ENCODE measurements at places on chromosomes 5 and 9. TPM values are rescaled to one million over a fixed set of nuclear protein-coding genes. Genes with fewer than 3 reads are reported as not detected.

- H3K36me3 ChIP-seq, result peaks cover 3% of the 10 kb centered on the region
- peaks cover 4% of the 10 kb centered on the region for H3K4me1 ChIP-seq
- no peak overlapping the region for H3K4me3 ChIP-seq
- H3K27me3 ChIP-seq, result no peaks in the 10 kb centered on the region
- peak overlapping the region; percentile 29 for H3K27ac ChIP-seq
- DNase-seq, result no peak
Measured at GRCh38 chr9:112831281-112831851, 59.3 kb downstream of the SLC46A2 start.

The ARSI gene
- 1.4 TPM for total RNA-seq

The SPATA31E1 gene
- total RNA-seq, result not detected

DNA sequence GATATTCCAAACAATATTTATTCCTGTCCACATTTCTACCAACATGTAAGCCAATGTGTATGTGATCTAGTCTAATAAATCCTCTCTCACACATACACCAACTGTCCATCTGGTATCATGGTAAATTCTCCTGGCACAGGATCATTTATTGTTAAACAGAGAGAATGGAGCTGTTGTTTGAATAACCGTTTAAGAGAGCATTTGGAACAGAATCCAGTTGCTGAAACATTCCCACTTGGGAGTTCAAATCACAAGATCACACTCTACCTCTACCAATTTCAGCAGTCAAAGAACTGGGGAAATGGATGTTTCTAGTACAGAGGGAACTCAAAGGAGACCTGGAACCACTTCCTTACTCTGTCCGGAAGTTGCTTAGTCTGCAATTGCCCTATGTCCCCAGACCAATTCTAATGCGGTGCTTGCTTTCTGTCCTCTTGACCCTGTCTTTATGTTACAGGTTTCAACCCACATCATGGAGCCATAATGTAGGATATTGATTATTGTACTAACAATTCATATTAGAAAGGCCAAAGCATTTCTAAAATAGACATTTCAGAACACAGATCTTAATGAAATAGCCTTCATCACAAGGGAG lies 488.4 kb downstream of the SEMA5A start:
- H3K27ac ChIP-seq, result no peak overlapping the region
- peaks cover 6% of the 10 kb centered on the region for H3K4me1 ChIP-seq
- H3K36me3 ChIP-seq, result peaks cover 21% of the 10 kb centered on the region

DNA sequence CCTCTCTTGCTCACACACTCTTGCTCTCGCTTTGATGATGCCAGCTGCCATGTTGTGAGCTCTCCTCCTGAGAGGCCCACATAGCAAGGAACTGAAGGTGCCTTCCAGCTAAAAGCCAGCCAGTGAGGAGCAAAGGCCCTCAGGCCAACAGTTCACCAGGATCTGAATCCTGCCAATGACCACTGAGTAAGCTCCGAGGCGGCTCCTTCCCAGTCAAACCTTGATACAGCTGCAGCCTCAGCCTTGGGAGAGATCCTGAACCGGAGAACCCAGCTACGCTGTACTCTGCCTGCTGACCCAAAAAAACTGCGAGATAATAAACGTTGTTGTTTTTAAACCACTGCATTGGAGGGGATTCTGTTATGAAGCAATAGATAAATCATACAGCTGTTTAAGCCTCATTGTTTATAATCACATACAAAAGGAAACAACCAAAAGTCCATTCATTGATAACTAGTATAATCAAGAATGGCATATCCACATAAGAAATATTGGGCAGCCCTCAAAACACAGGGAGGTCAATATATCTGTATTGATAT lies 49.0 kb upstream of the IFNK start:
- H3K27me3 ChIP-seq, result no peaks in the 10 kb centered on the region
- H3K27ac ChIP-seq, result no peak overlapping the region
- no peak for DNase-seq
- no peak overlapping the region for H3K4me3 ChIP-seq
- H3K4me1 ChIP-seq, result peaks cover 42% of the 10 kb centered on the region

The MRRF gene
- total RNA-seq, result 51.4 TPM

GRCh38 chr5:69449511-69449910 lies 34.6 kb downstream of the MARVELD2 start:
- no peak overlapping the region for H3K4me3 ChIP-seq
- DNase-seq, result no peak
- no peaks in the 10 kb centered on the region for H3K36me3 ChIP-seq
- H3K4me1 ChIP-seq, result no peaks in the 10 kb centered on the region

The GRIN3A gene
- total RNA-seq, result 5.3 TPM

DNA sequence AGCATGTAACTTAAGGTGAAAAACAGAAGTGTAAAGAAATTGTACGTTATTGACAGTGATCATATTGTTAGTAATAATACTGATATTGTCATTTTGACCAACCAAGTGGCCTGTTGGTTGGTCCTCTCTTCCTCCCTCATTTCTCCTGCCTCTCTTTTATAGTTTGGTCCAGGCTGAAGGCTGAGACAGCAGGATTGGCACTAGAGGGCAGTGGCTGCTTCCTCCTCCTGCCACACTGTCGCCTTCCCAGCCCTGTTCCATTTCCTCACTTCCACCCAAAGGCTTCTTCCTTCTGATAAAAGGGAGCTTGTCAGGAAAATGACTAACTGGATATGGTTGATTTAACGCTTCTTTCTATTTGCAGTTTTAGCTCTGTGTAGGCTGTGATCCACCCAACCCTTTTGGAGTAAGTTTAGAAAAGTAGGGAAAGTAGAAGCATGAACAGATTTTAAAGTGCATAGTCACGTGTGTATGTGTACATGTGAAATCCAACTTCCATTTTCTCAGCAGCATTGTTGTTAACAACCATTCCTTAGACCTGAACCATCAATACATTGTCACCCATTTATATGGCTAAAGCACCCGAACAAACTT lies 35.6 kb downstream of the PTCD2 start:
- DNase-seq, result no peak
- H3K27ac ChIP-seq, result no peak overlapping the region
- H3K36me3 ChIP-seq, result peaks cover 20% of the 10 kb centered on the region
- no peaks in the 10 kb centered on the region for H3K27me3 ChIP-seq

The BTNL8 gene
- 0.87 TPM for total RNA-seq

DNA sequence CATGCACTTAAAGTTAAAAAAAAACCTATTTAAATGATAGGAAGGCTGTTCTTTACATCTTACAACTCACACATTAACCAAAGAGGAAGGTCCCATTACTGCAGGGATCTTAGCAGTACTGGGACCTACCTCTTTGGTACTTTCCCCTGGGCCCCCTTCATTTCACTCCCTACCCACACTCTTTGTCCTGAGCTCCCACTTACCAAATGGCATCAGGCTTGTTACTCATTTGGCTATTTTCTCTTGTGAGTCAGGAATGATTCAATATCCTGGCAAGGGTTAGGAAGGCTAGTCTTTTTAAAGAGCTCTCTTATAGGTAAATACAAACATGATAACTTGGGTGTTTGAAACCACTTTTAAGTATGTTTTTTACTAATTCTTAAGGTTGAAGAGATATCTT lies 117.4 kb upstream of the ELL2 start:
- H3K36me3 ChIP-seq, result no peaks in the 10 kb centered on the region
- H3K27me3 ChIP-seq, result peaks cover 5% of the 10 kb centered on the region
- DNase-seq, result no peak
- H3K4me1 ChIP-seq, result peaks cover 16% of the 10 kb centered on the region
- H3K4me3 ChIP-seq, result no peak overlapping the region

GRCh38 chr9:71004196-71004595 lies 117.2 kb downstream of the TRPM3 start:
- no peaks in the 10 kb centered on the region for H3K27me3 ChIP-seq
- H3K27ac ChIP-seq, result no peak overlapping the region
- H3K4me3 ChIP-seq, result no peak overlapping the region
- DNase-seq, result no peak

DNA sequence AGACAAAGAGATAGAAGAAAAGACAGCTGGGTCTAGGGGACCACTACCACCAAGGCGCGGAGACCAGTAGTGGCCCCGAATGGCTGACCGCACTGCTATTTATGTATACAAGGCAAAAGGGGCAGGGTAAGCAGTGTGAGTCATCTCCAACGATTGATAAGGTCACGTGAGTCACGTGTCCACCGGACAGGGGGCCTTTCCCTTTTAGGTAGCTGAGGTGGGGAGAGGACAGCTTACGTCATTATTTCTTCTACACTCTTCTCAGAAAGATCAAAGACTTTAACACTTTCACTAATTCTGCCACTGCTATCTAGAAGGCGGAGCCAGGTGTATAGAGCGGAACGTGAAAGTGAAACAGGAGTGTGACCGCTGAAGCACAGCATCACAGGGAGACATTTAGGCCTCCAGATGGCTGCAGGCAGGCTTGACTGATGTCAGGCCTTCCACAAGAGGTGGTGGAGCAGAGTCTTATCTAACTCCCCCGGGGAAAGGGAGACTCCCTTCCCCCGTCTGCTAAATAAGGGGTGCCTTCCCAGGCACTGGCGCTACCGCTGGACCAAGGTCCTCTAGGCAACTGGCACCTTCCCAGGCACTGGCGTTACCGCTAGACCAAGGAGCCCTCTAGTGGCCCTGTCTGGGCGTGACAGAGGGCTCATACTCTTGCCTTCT lies 6.1 kb upstream of the PRR16 start:
- no peak for DNase-seq
- H3K27me3 ChIP-seq, result peaks cover 24% of the 10 kb centered on the region
- H3K36me3 ChIP-seq, result no peaks in the 10 kb centered on the region
- no peaks in the 10 kb centered on the region for H3K4me1 ChIP-seq
- H3K27ac ChIP-seq, result peak overlapping the region; percentile 73

- H3K4me3 ChIP-seq, result peak overlapping the region; percentile 77
- H3K27me3 ChIP-seq, result no peaks in the 10 kb centered on the region
- H3K27ac ChIP-seq, result peak overlapping the region; percentile 94
- no peak for DNase-seq
- peaks cover 48% of the 10 kb centered on the region for H3K4me1 ChIP-seq
Measured at GRCh38 chr9:133956520-133957076, 35.5 kb downstream of the VAV2 start.

- H3K4me1 ChIP-seq, result peaks cover 3% of the 10 kb centered on the region
- no peaks in the 10 kb centered on the region for H3K27me3 ChIP-seq
- no peaks in the 10 kb centered on the region for H3K36me3 ChIP-seq
- H3K27ac ChIP-seq, result no peak overlapping the region
- no peak overlapping the region for H3K4me3 ChIP-seq
Measured at GRCh38 chr9:69599232-69599971, 72.8 kb downstream of the APBA1 start.

DNA sequence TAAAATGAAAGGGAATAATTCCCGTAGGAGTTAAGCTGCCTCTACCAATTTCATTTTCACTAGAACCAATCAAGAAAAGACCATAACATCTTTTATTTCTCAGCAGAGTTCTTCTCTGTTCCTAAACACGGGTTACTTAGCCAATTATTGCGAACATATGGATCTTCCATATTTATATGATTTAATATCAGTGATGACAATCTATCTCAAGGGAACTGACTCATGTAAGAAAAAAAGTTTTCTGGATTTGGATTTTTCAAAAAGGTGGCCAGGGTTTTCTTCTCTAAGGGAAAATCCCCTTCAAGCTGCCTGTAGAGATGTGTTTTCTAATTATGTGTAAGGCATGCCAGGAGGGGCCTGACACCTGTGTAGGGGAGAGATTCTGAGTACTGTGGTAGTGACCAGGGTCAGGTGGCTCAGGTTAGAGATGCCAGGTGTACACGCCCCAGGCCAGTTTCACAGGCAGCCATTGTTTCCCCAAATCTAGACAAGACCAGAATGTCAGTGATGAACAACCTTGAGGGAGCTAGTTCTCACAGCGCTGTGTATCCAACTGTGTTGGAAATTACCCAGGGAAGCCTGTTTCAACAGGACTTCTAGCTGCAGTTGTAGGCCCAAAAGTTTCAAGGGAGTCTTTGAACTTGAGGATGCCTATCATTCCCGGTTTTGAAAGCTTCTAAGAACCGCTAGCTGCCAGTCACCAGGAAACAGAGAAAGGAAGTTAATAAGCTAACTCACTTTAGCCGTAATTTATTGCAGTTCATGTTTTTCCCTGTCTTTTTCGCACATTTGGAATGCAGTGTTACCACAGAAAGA lies 572.5 kb upstream of the RGMB start:
- DNase-seq, result no peak
- H3K27ac ChIP-seq, result no peak overlapping the region
- H3K4me3 ChIP-seq, result no peak overlapping the region
- H3K4me1 ChIP-seq, result no peaks in the 10 kb centered on the region
- no peaks in the 10 kb centered on the region for H3K27me3 ChIP-seq
- H3K36me3 ChIP-seq, result no peaks in the 10 kb centered on the region

DNA sequence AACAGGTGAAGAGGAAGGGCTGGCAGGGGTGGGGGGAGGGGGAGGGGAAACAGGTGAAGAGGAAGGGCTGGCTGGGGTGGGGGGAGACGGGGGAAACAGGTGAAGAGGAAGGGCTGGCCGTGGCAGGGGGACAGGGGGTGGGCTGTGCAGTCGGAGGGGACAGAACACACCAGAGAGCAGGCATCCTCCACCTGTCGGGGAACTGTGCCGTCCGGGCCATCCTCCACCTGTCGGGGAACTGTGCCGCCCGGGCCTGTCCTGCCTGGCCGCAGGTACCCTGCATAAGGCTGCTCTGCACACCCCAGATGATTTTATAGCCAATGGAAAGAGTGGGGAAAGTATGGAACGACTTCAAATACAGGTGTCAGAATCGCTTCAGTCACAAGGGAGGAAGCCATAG lies 32.5 kb upstream of the PPP1R26 start:
- no peak overlapping the region for H3K4me3 ChIP-seq
- H3K27ac ChIP-seq, result no peak overlapping the region
- H3K4me1 ChIP-seq, result peaks cover 9% of the 10 kb centered on the region
- H3K27me3 ChIP-seq, result peaks cover 15% of the 10 kb centered on the region
- DNase-seq, result no peak

The DMGDH gene
- total RNA-seq, result 0.48 TPM

The SLIT3 gene
- total RNA-seq, result 56.6 TPM

The IL33 gene
- total RNA-seq, result 13.3 TPM

DNA sequence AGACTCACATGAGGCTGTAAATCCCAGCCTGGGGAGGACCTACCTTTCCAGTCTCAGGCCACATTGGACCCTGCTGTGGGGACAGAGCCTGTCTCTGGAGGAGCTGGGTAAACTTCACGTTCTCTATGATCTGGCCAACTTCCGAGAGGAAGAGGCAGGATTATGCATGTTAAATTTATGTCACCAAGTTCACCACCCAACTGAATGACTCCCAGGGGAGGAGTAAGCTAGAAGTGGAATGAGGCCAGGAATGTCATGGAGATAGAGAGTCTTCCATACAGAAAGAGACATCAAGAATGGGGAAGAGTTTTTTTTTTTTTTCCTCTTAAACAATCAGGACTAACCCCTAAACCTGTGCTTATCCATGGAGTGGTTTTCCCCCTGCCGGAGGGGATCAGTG lies 90.3 kb upstream of the PALM2AKAP2 start:
- H3K27me3 ChIP-seq, result peaks cover 6% of the 10 kb centered on the region
- no peak overlapping the region for H3K4me3 ChIP-seq
- H3K4me1 ChIP-seq, result no peaks in the 10 kb centered on the region

DNA sequence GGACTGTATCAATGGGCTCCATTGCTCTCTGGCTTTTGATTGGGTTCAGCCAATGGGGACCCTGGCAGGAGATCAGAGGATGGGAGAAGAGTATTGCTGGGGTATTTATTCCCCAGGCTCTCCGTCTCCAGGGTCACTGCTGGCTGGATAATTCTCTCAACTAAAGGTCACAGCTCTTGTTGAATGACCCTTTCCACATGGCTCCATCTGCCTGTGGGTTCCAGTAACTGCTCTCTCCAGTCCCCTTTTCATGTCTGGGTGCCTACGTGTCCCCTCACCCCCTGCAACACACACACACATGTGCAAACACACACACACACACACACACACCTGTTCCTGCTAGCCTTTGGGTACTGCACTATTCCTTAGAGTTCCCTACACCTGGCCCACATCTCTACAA lies 53.9 kb upstream of the RIC1 start:
- no peaks in the 10 kb centered on the region for H3K27me3 ChIP-seq
- H3K27ac ChIP-seq, result no peak overlapping the region
- peaks cover 7% of the 10 kb centered on the region for H3K36me3 ChIP-seq

The FAM221B gene
- total RNA-seq, result 1.1 TPM

The PDZD2 gene
- 4.3 TPM for total RNA-seq
